ENCODE measurements at places on chromosomes 16 and 17.

DNA sequence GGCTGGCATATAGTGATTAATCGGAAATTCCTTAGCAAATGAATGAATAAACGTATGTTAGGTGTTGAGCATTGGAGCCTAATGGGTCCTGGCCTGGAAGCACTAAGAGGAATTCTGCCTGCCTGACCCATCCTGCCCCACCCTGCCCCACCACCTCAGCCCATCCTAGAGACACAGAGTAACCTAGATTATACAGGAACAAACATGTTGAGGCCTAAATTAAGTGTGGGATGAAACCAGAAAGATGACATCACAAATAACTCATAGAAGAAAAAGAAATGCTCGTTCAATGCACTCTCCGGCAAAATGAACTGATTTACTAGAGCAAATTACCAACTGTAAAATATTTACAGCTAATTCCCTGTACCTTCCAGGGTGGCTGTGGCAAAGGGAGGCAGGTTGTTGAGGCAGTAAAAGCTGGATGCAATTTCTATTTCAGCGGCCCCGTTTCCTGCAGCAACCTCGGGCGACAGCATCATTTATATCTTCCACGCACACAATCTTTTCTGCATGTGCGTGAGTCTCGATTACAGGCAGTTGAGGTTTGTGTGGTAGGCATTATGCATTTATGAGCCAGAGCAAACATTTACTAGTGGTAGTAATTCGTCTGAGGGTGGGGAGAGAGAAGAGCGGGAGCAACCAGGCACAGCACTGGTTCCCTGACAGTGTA is 417.2 kb downstream of the HS3ST4 start:
- no peak for DNase-seq

DNA sequence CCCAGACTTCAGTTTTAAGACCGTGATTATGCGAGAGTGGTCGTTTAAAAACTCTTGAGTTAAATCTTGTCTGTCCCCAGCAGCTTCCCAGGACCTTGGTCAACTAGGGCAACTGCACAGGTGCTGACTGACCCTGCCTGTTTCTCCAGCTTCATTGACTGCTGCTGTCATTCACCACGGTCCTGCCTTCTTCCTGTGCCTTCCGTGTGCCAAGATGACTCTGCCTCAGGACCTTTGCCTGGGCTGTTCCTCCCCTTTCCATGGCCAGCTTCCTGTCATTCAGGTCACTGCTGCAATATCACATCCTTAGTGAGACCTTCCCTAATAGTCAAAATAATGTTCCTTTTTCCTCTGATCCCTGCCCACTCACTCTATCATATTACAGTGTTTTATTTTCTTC is 3.9 kb downstream of the KIAA0513 start:
- no peak for DNase-seq

- no peak for DNase-seq
Observed at GRCh38 chr17:15920758-15921239, 24.1 kb upstream of the ADORA2B start.

- DNase-seq, result no peak
Observed at GRCh38 chr16:47016700-47017133, 43.2 kb upstream of the DNAJA2 start.

DNA sequence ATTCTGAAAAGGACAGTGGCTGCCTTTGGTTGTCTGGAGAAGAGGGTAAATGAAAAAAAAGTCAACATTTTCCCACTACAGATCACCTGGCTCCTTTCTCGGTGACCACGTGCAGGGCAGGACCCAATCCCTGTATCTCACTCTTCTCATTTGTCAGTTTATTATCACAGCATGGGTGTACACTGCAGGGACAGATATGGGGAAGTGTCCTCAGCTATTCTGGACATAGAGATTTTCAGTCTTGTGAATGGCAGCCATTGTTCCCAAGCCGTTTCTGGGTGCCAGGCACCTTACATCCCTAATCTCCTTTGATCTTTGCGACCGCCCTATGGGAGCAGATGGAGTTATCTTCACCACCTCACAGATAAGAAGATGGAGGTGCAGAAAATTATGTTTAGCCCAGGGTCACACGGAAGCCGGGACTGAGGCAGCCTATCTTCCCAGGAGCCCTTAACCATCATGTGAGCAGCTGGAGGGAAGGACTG is 7.2 kb downstream of the ADORA2B start:
- DNase-seq, result no peak

DNA sequence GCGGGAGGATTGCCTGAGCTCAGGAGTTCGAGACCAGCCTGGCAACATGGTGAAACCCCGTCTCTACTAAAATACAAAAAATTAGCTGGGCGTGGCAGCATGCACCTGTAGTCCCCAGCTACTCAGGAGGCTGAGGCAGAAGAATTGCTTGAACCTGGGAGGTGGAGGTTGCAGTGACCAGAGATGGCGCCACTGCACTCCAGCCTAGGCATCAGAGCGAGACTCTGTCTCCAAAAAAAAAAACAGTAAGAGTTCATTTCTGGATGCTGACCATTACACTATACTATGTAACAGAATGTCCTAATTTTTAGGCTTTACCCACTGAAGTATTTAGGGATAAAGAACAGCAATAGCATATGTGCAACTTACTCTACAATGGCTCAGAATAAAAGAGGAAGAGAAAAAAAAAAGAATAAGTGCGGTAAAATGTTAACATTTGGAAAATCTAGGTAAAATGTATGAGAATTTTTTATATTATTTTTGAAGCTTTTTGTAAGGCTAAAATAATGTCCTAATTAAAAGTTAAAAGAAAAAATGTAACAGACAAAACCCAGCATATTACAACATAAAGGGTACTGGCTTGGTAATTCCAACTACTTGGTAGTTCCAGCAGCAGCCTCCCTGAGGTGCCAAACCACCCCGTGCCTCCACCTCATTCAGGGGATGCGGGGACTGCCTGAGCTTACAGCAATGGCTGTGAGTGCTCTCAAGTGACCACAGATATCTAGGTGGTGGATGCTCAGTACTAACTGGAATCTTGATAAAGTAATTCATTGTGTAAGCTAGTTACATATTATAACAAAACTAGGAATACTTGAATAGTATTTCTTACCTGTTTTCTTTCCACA is 10.9 kb downstream of the COPS3 start:
- no peak for DNase-seq

DNA sequence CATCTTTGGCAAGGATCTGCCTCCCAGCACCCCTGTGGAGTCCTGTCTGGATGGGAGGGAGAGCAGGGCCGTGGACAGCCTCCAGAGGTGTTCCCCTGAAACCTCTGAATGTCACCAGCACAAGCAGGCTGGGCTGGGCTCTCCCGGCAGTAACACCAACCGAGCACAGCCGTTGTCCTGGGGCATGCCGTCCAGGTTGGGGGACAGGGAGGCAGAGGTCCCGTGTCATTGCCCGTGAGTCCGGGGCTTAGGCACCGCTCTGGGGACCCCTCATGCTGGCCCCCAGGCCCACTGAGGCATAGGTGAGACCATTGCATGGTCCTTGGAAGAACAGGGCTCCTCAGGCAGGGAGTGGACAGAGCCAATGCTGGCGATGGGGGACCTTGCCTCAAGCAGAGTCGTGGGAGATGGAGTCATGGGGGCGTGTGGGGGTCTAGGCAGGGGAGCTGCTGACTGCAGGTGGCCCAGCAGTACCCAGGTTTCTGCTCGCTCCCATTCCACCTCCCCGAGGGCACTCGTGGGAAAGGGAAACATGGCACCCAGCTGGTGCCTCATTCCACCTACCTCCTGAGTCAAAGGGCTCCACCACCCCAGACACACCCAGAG is 17.5 kb downstream of the ENDOV start:
- DNase-seq, result no peak

DNA sequence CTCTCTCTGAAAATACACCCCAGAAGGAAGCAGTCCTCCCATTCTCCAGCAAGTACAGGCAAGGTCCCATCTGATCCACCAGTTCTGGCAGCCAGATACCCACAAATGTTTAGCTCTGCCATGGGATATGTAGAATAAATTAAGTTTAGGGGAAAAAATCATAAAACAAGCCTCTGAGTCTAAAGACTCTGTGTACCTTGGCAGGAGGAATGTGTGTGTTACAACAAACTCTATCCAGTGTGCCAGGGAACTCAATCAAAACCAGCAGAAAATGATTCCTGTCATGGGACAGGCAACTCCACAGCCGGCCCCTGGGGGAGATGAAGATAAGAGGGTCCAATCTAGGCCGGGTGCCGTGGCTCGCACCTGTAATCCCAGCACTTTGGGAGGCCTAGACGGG is 73.4 kb downstream of the MRM3 start:
- DNase-seq, result no peak

- no peak for DNase-seq
Observed at GRCh38 chr16:70793851-70794502, 7.0 kb downstream of the VAC14 start.

- no peak for DNase-seq
Observed at GRCh38 chr17:1039511-1040215, 42.7 kb downstream of the TIMM22 start.

GRCh38 chr17:61000911-61001310 is 323.3 kb downstream of the BCAS3 start:
- no peak for DNase-seq

- DNase-seq, result no peak
Observed at GRCh38 chr16:9610727-9611126, 519.3 kb downstream of the HAPSTR1 start.

- no peak for DNase-seq
Observed at GRCh38 chr17:21293831-21294210, 9.3 kb downstream of the MAP2K3 start.

DNA sequence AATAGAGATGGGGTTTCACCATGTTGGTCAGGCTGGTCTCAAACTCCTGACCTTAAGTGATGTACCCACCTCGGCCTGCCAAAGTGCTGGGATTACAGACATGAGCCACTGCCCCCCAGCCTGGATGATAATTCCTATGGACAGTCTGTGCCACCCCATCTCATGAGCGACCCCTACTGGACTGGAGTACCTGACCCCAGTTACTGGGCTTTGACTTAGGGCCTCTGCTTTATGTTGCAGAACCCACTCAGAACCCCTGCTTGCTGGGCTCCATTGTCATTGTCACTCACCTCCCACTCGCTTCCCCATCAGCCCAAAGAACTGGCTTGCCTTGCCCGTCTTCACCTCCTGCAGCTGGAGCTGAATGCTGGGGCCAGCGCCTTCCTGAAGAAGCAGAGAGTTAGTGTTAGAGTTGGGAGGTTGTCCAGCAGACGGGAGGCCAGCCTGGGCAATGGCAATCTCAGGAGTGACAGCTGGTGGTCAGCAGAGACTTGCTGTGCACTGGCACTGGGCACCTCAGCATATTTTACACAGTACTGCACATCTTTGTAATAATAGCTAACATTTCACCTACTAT is 4.0 kb downstream of the TAC4 start:
- no peak for DNase-seq

Measured in activated naive CD8-positive, alpha-beta T cell treated with anti-CD3 and anti-CD28 coated beads, Interleukin-2, amount 50 U/mL, for 16 hours (primary cell).